PC-9 (cell line): ENCODE measurements at places on chromosomes 11 and 22. TPM values are rescaled to one million over a fixed set of nuclear protein-coding genes. Genes with fewer than 3 reads are reported as not detected.

ST14 gene
- 139 and 141 TPM in 2 replicates for total RNA-seq

ACP2 gene
- 20.4 and 24.1 TPM in 2 replicates for total RNA-seq

- no peak for DNase-seq
Measured at GRCh38 chr11:63165706-63166310, 21.8 kb upstream of the SLC22A24 start.

DNA sequence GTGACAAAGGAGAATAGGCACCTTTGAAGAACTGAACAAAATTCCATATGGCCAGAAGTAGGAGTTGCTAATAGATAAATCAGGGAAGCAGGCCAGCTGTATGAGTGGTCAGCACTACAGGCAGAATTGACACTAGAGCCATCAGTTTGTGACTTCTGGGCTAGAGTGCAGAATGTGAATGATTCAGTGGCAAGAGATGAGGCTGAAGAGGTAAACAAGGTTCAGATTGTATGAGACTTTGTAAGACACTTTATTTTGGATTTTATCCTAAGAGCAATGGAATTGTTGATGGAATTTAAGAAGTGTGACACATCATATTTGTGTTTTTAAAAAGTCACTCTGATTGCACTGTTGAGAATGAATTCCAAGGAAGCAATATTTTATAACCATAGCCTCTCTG is 12.9 kb downstream of the BIRC3 start:
- DNase-seq: no peak

DNA sequence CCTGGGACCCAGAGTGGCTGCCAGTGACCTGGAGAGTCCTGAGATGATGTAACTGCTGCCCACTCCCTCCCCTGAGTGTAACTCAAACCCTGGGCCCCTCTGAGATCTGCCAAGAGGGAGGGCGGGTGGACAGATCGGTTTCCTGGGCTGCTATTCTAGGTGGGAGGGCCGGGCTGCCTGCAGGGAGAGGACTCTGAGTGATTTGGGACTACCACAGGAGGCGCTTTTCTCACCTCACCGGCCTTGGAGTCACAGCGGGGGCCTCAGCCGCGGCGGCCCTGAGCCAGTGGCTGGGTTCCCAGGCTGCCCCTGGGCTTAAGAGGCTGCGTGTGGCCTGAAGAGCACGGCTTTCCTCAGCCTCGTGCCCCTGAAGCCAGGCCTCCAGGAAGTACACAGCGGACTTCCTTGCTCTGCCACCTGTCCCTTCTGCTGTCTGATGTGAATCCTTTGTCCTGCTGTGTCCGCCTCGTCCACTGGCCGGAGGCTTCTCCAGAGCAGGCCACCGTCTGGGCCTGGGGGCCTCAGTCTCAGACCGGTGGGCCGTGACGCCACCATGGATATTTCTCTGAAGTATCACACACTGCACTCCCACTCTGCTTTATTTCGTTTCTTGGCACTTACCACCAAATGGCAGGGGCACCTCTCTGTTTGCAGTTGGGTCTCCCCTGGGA is 11.5 kb downstream of the RELT start:
- no peak for DNase-seq

- DNase-seq: no peak
Measured at GRCh38 chr11:122453586-122453985, 201.9 kb upstream of the UBASH3B start.

DNA sequence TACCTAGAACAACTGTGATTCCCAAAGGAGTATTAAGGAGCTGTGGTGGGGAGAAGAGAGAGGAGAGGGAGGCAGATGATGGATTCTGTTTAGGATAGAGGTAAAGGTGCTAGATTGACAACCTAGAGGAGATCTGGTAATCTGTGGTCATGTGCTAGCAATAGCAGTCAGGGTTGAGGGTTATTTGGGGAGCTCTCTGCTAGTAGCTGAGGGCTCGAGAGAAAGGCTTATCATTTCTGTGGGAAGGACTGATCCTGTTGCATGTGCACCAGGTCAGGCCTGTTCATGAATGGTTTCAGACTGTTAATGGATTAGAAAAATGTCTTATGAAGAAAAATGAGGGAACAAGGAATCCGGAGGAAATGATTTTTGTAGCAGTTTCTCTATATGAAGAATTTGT is 63.2 kb downstream of the MTMR3 start:
- DNase-seq: no peak

DNA sequence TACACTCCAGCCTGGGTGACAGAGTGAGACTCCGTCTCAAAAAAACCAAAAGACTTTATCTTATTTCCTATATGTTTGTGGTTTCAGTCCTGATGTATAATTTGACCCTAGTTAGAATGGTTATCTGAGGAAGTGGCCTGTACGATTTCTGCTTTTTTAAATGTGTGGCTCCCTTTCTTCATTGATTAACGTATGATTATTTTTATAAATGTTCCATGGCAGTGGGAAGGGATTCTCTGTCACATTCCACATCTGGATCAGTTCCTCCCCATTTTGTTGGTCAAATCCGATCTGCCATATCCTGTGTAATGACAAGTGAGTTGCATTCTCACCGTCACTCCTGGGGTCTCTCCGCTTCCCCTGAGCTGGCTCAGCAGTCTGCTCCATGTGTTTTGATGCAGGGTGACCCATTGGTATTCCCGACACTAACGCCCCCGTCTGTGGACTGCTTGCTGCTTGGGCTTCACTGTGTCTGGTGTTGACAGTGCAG is 20.3 kb downstream of the NEAT1 start:
- DNase-seq: no peak

DNA sequence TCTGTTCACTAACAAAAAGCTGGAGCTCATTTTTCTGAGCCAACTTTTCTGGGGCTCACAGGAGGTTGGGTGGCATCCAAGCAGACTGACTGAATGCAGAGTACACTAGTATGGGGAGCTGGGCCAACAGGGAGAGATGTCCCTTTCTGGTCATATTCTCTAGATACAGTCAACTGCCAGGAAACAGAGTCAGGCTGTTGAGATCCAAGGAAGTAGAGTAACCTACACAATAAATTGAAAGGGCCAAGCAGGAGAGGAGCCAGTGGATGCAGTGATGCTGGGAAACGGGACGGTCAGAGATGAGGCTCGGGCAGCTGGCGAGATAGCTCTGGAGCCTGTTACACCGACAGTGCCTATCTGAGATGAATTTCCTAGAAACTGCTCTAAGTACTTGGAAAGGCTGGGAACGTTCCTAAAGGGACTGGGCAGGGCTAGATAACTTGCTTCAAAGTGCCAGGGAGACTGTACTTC is 71.1 kb downstream of the LARGE2 start:
- DNase-seq: no peak
